ENCODE measurements at places on chromosomes 6 and 20.

DNA sequence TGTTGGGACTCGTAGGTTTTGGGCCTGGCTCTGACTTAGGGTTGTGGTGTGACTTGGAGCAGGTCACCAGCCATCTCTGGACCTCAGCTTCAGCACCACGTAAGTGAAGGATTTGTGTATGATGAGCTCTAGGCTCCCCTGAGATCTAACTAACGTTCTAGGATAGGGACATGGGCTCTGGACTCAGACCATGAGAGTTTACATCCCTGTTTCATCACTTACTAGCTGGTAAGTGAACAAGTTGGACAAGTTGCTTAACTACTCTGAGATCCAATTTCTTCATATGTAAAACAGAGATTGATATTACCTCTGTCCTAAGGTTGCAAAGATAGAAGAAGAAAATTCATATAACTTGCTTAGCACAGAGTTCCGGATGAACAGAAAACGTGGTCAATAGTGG is 20.3 kb upstream of the PNPLA1 start:
- peaks cover 1% of the 10 kb centered on the region for H3K4me1 ChIP-seq
- peaks cover 7% of the 10 kb centered on the region for H3K27me3 ChIP-seq
- H3K36me3 ChIP-seq: no peaks in the 10 kb centered on the region
- no peak overlapping the region for H3K4me3 ChIP-seq
- no peak for DNase-seq
- no peak overlapping the region for H3K27ac ChIP-seq

DNA sequence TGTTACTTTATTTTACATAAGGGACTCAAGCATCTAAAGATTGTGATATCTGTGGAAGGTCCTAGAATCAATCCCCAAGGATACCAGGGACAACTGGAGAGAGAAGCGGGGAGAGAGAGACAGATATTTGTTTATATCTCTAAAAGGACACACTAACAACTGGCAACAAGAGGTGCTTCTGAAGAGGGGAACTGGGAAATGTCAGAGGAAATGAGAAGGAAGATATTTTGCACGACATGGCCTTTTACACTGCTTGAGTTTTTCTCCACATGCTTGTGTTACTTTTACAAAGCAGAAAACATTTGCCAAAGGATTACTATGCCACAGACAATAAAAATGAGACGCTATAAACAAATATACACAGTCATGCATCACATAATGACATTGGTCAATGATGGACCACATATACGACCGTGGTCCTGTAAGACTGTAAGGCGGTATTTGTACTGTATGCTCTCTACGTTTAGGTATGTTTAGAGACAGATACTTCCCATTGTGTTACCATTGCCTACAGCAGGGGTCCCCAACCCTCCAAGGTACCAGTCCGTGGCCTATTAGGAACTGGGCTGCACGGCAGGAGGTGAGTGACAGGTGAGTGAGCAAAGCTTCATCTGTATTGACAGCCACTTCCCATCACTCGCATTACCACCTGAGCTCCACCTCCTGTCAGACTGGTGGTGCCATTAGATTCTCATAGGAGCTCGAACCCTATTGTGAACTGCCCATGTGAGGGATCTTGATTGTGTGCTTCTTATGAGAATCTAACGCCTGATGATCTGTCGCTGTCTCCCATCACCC is 64.6 kb upstream of the PTPN1 start:
- H3K27me3 ChIP-seq: peaks cover 25% of the 10 kb centered on the region
- H3K27ac ChIP-seq: no peak overlapping the region
- no peak overlapping the region for H3K4me3 ChIP-seq
- H3K36me3 ChIP-seq: no peaks in the 10 kb centered on the region

GRCh38 chr6:168469521-168469920 is 28.5 kb downstream of the SMOC2 start:
- H3K4me1 ChIP-seq: no peaks in the 10 kb centered on the region
- no peak overlapping the region for H3K4me3 ChIP-seq
- H3K27me3 ChIP-seq: no peaks in the 10 kb centered on the region
- no peaks in the 10 kb centered on the region for H3K36me3 ChIP-seq

DNA sequence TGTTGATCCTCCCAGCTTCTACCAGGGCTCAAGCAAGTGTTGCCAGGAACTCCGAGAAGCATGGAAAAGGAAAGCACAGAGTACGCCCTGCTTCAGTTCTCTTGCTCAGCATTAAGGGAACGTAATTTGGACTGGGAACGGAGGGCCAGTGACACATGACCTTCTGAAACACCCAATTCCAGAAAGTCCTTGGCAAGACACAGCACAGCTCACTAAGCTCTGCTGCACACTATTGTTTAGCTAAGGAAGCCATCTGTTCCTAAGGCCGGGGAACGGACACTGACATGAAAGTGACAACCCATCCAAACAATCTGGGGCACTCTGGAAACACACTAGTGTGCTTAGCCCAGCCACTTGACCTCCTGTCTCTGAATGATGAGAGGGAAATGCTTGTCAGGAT is 56.9 kb upstream of the NXT1 start:
- no peaks in the 10 kb centered on the region for H3K36me3 ChIP-seq
- H3K27me3 ChIP-seq: no peaks in the 10 kb centered on the region
- DNase-seq: no peak

DNA sequence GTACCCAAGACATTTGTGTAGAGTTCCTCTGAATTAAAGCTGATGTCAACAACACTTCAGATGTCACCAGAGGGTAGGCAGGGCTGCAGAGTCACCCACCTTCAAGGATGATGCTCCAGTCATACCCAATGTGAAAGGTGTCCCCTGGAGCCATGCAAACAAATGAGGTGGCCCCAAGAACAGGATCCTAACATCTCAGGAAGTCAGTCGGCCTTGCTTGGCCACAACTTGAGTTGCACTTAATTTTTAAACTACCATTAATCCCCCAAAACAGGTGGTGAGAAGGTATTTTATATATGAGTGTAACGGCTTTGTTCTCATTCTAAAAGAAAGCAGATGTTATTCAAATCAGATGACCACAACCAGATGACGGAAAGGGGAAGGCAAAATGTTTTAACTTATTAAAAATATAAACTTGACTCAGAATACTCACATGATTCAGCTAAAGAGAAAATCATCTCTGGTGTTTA is 21.1 kb upstream of the SERPINB1 start:
- H3K4me3 ChIP-seq: no peak overlapping the region
- no peaks in the 10 kb centered on the region for H3K27me3 ChIP-seq
- DNase-seq: peak; percentile 74
- H3K27ac ChIP-seq: peak overlapping the region; percentile 98
- peaks cover 25% of the 10 kb centered on the region for H3K36me3 ChIP-seq

GRCh38 chr20:17601957-17602356 is 32.1 kb downstream of the DSTN start:
- H3K4me1 ChIP-seq: peaks cover 4% of the 10 kb centered on the region
- H3K27me3 ChIP-seq: no peaks in the 10 kb centered on the region
- no peak overlapping the region for H3K4me3 ChIP-seq
- peaks cover 24% of the 10 kb centered on the region for H3K36me3 ChIP-seq

DNA sequence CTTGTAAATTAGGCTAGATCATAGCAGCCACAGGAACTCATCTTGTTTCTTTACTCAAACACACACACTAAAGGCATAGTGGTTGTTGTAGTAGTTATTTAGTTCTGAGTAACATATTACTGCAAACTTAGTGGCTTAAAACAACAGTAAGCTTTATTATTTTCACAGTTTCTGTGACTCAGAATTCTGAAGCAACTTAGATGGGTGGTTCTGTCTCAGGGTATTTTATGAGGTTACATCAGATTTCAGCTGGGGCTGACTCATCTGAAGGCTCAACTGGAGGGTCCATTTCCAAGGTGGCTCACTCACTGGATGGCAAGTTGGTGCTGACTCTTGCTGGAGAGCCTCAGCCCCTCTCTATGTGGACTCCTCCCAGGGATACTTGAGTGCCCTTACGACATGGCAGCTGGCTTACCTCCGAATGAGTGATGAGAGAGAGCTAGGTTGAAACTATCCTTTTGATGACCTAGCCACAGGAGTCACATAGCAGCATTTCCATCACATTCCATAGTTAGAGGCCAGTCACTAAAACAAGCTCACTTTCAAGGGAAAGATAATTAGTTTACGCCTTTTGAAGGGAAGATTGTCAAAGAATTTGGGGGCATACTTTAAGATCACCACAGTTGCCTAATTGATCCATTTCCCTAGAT is 136.5 kb upstream of the PRND start:
- no peak for DNase-seq
- peaks cover 28% of the 10 kb centered on the region for H3K27me3 ChIP-seq
- H3K36me3 ChIP-seq: no peaks in the 10 kb centered on the region

DNA sequence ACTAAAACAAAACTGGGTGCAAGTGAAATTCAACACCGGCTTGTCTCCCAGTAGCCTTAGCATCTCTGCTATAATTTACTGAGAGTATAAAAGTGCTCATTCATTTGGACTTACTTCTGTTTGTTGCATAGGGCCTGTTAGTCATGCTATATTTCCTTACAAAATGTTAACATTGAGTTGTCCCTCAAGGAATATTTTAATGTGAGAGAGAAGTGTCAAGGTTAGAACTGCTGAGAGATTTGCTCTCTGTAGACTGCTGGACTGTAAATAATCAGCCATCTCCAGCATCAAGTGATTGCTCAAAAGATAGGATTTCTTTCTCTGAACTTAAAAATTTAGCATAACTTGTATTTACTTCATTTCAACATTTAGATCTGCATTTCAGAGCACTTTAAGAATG is 328.5 kb upstream of the AGPAT4 start:
- no peak for DNase-seq
- no peak overlapping the region for H3K27ac ChIP-seq
- H3K27me3 ChIP-seq: no peaks in the 10 kb centered on the region
- no peak overlapping the region for H3K4me3 ChIP-seq
- no peaks in the 10 kb centered on the region for H3K4me1 ChIP-seq

All from activated CD8-positive, alpha-beta memory T cell treated with anti-CD3 and anti-CD28 coated beads, Interleukin-2, amount 10 ng/mL, durations not matched to agents 7 days and 5 days (primary cell).